ENCODE measurements at places on chromosomes 13 and 19.

- DNase-seq: no peak
Observed at GRCh38 chr13:44876782-44877324, 112.4 kb downstream of the NUFIP1 start.

DNA sequence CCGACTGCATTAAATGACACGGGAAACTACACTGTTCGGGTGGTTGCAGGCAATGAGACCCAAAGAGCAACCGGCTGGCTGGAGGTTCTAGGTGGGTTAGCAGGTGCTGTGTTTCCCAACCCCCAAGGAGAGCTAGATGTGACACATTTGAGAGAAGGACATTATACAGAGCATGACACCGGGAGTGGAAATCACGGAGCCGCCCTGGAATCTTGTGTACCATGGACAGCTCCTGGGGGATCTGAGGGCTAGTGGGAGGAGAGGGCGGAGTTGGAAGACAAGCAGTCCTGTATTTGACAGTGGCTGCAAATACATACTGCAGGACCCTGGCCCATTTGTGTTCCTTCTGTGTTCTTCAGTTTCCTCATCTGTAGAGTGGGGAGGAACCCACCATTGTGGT lies 2.3 kb downstream of the CEACAM18 start:
- DNase-seq: no peak

DNA sequence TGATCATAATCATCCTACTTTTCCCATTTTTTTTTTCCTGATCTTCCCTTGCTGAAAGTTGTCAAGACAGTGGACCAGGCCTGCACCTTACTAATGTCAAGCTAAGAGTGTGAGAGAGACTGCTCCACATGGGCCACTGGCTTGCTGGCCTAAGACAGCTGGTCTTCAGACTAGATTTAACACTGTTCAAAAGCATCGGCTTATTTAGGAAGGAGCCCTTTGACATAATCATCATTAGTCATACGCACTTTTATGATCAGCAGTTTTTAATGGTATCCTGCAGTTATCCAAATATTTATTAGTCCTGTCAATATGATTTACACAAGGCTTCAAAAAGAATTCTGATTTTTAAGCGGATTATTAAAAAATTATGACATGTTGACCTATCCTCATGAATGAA lies 270.6 kb downstream of the DNAJC15 start:
- DNase-seq: no peak

GRCh38 chr13:89660752-89661151 lies 1686.7 kb upstream of the MIR17HG start:
- DNase-seq: no peak

DNA sequence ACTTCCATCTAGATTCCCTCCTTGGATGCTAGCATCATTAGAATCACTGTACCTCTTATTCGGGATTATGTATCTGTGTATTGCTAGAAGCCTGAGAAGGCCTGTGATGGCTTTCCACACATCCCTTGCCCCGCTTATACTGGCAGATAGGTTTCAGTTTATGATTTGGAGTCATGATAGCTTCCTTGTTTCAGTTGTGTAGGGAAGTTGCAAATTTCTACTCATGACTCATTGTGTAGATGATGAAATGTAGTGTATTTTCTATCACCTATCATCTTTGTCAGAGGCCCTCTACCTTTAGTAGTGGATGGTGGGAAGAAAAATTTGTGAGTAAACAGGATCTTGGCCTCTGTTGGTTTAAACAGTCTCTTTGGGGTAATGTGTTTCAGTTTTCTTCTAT lies 165.2 kb downstream of the GGACT start:
- no peak for DNase-seq

DNA sequence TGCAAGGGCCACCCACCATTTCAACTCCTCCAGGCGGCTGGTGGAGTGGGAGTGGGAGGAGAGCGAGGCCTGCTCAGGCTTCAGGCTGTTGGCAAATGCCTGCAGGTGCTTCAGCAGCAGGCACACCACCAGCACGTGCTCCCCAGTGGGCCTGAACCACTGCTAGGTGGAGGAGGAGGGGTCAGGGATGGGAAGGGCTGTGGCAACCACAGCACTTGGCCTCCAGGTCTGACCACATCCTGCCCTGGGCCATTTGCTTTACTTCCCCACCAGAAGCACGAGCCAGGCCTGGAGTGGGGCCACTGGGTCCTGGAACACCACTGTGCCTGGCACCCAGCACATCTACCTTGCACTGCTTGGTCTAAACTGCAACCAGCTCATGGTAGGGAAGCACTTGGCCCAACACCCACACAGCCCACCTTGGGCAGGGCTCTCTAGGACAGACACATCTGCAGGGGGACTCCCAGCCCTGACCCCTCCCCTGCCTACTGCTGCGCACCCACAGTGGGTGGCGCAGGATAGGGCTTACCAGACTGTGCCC lies 26.2 kb downstream of the TUBA3C start:
- no peak for DNase-seq

DNA sequence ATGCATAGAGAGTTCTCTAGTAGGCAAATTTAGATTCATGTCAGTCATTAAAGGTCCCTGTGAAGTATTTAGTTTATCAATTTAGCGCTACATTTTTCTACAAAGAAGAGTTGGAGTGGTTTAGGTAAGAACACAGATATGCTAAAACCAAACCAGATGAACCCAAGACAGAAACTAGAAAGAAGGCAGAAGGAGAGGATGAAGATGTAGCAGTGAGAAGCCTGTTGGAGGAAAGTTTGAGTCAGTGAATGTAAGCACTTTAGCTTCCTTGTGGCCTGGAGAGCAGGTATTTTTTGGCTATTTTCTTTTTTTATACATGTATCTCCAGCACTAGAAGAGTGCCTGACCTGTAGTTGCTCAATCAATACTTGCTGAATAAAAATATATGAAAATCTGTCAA lies 223.7 kb downstream of the KCNRG start:
- no peak for DNase-seq

GRCh38 chr19:2247433-2248101 lies 1.6 kb upstream of the AMH start:
- DNase-seq: no peak

DNA sequence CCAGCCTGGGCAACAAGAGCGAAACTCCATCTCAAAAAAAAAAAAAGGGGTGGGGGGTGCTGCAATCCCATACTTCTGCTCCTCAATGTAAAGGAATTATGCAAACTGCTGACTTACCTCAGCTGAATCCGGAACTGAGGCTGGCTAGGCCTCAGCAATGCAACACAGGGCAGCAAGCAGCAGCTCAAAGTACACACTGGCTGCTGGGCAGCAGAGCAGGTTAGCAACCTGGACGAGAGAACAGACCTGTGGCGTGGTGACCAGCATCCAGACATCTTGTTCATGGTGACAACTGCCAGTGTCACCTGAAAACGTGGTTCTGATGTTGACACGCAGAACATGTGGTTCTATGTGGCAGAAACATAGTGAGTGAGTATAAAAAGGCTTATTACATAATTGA lies 28.1 kb downstream of the ZNF14 start:
- no peak for DNase-seq

- no peak for DNase-seq
Observed at GRCh38 chr13:27442797-27443196, 7.6 kb downstream of the MTIF3 start.

- DNase-seq: no peak
Observed at GRCh38 chr13:46874006-46874405, 22.8 kb downstream of the HTR2A start.

GRCh38 chr13:42650506-42650905 lies 76.6 kb downstream of the TNFSF11 start:
- DNase-seq: no peak

GRCh38 chr19:1027650-1028061 lies 1.2 kb downstream of the CNN2 start:
- no peak for DNase-seq

- no peak for DNase-seq
Observed at GRCh38 chr19:13929340-13929739, 8.9 kb downstream of the PODNL1 start.

- no peak for DNase-seq
Observed at GRCh38 chr19:39212375-39212742, 8.3 kb upstream of the SYCN start.

- no peak for DNase-seq
Observed at GRCh38 chr19:30283556-30283955, 88.6 kb upstream of the ZNF536 start.

- no peak for DNase-seq
Observed at GRCh38 chr19:10061717-10062310, 24.3 kb upstream of the SHFL start.

DNA sequence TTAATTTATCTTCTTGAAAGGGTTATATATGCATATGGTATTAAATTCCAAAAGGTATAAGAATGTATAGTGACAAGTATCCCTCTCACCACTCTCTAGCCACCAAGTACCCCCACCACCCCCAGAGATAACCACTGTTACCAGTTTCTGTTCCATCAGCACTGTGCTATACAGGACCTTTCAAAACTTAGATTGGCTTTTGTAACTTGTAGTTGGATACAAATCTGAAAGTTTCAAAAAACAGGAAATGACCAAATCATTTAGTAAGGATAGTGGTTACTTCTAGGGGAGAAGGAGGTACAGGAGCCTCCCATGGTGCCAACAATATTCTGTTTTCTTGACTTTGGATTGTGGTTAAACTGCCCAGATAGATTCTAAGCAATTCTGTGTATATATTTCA lies 56.7 kb downstream of the AKAP11 start:
- DNase-seq: no peak

DNA sequence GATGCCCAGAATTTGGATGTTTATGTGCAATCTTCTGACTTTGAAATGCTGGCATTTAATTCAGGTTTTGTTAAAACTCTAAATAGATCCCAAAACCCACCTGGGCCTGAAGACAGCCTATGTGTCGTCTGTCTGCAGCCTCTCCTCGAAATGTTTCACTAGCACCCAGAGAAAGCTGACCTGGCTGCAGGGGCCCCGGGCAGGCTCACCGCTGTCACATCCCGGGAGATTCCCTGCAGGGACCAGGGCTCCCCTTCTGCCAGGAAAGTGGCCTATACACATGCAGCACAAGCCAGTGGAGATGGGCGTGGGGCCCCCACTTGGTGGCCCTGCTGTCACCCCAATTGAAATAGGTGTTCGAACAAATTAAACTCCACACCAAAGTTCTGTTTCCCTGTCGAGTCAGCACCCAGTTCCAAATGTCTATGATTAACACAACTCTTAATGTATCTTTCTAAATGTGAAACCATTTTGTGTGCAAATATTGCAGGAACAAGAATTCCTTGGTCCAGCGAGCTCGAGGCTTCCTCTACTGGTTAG lies 145.8 kb upstream of the ZNF507 start:
- DNase-seq: no peak
